ENCODE measurements at places on chromosomes 11 and 22.

DNA sequence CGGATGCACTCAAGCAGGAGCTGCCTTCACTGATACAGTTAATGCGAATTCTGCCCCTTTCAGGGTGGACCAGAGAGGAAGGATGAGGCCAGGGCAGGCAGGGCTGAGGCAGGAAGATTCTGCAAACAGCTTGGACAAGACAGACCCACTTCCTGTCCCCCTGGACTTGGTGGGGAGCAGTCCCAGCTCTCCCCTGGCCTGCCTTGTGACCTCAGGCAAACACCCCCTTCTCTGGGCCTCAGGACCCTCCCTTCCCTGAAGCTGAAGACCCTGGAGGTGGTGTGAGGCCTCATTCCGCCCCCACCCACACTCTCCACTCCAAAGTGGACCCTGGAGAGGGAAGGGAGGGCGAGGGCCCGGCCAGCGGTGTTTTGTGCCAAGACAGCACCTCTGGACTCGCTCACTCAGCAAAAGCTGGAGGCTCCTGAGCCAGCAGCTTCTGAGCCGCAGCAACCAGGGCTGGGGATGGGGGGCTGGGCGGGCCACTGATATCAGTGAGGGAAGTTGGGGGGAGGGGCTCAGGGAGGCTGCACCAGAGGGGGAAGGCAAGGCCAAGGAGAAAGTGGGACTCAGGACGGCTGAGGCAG is 8.5 kb downstream of the RAB3IL1 start:
- DNase-seq = no peak

DNA sequence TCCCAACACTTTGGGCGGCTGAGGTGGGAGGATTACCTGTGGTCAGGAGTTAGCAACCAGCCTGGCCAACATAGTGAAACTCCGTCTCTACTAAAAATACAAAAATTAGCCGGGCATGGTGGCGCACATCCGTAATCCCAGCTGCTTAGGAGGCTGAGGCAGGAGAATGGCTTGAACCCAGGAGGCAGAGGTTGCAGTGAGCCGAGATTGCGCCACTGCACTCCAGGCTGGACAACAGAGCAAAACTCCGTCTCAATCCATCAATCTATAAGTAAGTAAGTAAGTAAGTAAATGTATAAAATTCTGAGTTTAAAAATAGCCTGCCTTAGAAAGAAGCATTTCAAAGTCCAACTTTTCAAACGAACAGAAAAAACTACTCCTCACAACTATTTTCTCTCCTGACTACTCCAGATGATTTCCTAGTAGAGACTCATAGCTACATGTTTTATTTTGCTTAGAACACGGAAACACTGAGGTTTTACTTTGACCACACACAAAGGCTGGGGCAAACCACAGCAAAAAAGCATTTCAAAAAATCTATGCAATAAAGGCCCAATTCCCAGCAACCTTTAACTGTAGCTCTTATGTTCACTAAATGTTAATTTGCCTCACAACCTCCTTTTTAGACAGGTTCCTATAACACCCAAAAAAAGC is 16.3 kb downstream of the SPTY2D1 start:
- DNase-seq = no peak

- DNase-seq = no peak
Observed at GRCh38 chr11:103367650-103368049, 258.4 kb downstream of the DYNC2H1 start.

DNA sequence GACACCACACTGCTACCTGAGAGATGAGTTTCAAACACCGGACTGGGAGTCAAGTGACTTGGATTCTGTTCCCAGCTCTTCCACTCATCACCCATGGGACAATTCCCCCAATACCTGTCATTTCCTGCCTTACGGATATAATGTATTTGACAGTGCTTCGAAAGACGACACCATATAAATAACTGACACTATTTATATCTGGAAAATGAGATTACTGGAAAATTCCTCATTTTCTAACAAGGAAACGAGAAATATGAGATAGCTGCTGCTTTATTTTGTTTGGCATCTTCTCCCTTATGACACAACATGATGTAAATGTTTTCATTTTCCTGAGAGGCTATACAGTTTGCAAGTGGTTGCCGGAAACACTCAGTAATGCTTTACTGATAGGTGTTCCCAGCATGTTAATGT is 8.6 kb downstream of the HSCB start:
- no peak for DNase-seq

DNA sequence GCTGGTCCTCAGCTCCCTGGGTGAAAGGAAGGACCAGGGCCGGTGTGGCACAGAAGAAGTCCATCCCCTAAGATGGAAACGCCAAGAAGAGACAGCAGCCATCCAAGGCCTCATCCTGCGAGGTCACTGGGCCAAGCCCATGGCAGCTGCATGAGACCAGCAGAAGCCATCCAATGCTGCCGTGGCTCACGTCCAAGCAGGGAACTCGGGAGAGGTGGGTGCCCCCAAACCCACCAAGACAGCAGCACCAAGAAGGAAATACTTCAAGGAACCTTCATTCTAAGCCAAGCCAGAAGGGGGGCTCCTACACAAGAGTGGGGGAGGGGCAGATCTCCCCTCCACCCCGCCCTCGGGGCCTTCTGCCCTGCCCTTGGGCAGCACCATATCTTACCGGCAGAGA is 49.6 kb downstream of the IGSF9B start:
- DNase-seq = no peak

- DNase-seq = no peak
Observed at GRCh38 chr11:17473071-17473744, 3.4 kb downstream of the ABCC8 start.

DNA sequence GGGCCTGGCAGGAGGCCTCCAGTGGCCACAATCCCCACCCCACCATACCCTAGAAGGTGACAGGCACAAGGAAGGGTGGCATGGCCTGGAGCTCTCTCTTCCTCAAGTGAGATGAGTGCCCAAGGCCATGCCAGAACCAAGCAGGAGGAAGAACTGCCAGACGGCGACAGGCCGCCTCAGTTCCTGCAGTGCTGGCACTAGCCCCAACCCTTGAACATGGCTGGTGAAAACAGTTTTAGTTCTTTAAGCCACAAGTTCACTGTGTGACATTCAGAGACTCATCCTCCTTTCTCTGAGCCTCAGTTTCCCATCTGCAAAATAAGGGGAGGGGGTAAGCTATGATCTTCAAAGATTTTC is 9.8 kb downstream of the CHRDL2 start:
- no peak for DNase-seq

DNA sequence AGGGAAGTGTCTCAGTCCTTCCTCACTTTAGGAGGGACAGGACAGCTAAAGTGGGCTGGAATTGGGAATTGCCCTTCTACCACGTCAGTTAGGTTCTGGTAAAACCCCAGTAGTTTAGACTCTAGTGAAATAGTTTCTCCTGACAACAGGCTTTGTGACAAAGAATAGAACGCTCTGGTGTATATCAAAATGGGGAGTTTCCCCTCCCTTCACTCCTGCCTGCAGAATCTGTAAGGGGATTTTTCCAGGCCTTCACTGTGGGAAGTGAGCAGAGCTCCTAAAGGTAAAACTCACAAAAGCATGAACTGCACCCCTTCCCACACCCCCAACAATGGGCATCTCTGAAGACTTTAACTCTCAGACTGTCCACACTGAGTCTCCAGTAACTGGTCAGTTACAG is 460.9 kb upstream of the LRRC4C start:
- DNase-seq = no peak

- no peak for DNase-seq
Observed at GRCh38 chr11:61141601-61142028, 19.6 kb downstream of the VPS37C start.

- no peak for DNase-seq
Observed at GRCh38 chr11:128061281-128061871, 526.0 kb downstream of the ETS1 start.

- no peak for DNase-seq
Observed at GRCh38 chr11:77547863-77548551, 41.7 kb upstream of the AQP11 start.

DNA sequence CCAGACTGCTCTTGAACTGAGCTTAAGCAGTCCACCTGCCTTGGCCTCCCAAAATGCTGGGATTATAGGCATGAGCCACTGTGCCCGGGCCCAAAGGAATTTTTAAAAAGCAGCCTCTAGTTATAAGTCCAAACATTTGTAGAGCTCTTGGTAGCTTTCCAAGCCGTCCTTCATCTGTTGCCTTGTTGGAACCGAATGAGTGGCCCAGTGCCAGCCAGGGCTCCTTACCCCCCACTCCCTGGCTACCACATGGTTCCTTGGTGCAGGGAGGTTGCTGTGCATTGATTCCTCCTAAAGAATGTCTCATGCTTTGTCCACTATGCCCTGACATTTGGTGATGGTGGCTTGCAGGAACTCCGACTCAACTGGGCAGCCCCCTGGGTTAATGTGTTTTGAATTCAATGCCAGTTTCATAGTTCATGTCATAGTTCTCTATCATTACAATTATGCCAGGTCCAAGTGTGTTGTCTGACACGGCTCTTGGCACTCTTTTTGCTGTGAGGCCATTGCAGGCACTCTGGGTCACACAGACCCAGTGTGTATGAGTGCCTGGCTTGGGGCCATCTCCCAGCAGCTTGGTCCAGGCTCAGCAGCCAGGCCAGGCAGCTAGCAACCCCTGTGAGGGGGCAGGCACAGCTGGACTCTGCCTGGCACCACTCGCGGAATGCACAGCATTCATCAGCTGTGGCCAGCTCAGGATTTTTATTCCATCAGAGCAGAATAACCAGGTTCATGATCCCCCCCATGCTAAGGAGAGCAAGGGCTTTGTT is 13.3 kb upstream of the MICALL1 start:
- DNase-seq = no peak

GRCh38 chr22:28505416-28506149 is 174.1 kb downstream of the TTC28 start:
- DNase-seq = no peak

DNA sequence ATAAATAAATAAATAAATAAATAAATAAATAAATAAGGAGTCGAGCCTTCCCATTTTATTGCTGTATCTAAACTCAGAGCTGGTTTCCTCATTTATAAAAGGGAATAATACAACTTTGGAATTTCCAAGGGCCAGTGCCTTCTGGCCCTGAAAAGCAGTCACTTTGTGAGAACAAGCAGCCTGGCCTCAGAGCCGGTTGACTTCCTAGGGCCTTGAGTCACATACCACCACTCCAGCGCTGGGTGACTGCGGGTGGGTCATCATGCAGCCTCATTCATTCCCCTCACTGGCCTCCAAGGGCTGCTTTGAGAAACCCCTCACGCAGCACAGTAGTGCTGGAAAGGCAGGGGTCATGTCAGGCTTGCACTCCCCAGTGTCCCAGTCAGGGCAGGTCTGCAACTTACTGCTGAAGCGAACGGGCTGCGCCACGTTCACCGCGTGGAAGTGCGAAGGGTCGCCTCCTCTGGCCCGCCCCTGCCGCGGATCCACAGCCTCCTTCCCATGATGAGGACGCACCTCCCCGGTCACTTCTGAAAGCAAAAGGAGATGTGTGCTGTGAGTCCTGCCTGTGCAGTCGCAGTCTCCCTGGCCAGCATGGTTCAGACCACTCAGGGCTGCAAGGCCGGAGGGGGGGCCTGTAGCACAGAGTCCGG is 54.4 kb downstream of the DGCR2 start:
- no peak for DNase-seq

- no peak for DNase-seq
Observed at GRCh38 chr11:111303461-111303860, 5.1 kb downstream of the POU2AF3 start.

GRCh38 chr11:95157824-95158223 is 68.2 kb downstream of the ENDOD1 start:
- no peak for DNase-seq

GRCh38 chr22:46102752-46103151 is 47.6 kb upstream of the PPARA start:
- no peak for DNase-seq

GRCh38 chr11:122273476-122274191 is 157.6 kb upstream of the BLID start:
- no peak for DNase-seq

DNA sequence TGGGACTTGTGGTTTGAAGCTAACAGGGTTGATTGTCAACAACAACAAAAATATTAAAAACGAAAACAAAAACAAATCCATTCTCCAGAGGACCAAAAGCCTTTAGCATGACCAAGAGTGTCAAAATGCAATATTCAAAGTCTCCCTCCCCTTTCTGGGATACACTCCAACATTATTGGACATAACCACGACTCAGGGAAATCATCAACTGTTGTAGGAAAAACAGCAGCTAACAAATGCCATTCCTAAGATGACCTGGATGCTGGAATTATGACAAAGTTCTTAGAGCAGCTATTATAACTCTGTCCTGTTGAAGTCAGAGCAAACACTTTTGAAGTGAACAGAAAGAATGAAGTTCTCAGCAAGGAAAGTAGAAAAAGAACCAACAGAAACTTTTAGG is 143.0 kb downstream of the TMEM135 start:
- DNase-seq = no peak

DNA sequence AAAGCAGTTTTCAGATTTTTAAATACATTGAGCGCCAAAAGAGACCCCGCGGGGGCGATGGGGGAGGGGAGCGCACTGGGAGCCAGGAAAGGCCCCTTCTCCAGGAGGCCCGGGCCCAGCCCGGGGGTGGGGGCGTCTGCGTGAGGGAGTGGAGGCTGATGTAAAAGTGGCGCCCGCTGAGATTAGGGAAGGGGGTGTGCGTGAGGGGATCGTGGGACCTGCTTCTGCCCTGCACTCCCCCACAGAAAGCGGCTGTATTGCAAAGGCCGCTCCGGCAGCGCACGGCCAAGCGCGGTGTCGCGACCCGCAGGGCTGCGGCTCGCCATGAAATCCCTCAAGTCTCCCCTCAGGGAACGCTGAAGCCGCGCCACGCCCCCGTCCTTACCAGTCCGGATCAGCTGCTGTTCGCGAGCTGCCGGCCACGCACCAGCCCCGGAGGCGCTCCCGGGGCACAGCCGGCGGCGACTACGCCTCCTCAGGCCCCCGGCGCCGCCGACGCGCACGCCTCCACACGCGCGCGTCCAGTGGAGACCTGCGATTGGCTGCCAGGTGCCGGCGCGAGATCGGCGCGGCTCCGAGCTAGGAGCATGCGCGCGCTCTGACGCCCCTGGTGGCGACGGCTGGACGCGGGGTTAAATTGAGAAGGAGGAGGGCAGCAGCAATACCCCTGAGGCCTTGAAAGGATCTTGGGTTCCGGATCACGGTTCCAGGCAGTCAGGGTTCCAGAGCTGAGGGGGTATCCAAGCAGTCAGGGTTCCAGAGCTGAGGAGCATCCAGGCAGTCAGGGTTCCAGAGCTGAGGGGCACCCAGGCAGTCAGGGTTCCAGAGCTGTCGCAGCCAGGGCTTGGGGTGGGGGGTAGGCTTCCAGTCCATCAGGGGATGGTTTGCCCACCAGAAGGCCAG is at the start of gene ZNF280B:
Gene ZNF280B, minus strand, starts transcription at position 469 of the 903 bp plus-strand sequence. CDS start 19,344 bp downstream, outside the sequence.
- DNase-seq = no peak

GRCh38 chr11:76228875-76229149 is 22.5 kb upstream of the WNT11 start:
- no peak for DNase-seq

DNA sequence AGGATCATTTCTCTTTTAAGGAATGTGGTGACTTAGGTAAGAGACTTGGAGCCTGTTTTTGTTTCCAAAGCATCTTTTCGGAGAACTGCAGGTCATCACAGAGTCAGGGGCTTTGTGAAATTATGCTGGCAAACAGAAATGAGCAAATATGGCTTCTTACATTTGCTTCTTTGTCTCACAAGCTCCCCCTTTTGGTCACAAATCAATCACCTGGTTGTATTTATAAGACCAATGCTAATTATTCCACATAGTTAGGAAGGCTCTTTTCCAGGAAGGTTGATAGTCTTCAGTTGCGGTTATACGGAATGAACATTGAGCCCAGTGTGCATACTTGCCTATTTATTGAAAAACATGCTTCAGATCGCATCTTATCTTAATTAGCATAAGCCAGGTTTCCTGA is 34.6 kb upstream of the CEP126 start:
- no peak for DNase-seq
